ENCODE measurements at places on chromosomes 12 and 14.

DNA sequence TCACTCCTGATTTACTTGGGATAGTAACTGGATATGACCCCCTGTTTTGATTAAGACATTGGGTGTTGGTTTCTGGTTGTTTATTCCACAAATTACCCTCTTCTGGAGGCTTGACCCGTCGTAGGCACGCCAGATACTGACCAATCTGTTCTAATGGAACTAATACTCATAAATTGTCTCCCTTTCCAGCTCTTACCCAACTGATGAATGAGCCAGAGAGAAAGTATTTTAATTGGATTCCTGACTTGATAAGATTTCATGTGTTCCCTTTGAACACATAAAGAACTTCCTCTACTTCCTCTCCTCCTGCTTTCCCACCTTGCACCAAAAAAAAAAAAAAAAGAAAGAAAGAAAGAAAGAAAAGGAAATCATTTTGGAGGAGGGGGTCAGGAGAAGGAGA lies 340.9 kb downstream of the PCNX1 start:
- no peak for DNase-seq

GRCh38 chr14:94887591-94887990 lies 117.7 kb upstream of the GSC start:
- no peak for DNase-seq

DNA sequence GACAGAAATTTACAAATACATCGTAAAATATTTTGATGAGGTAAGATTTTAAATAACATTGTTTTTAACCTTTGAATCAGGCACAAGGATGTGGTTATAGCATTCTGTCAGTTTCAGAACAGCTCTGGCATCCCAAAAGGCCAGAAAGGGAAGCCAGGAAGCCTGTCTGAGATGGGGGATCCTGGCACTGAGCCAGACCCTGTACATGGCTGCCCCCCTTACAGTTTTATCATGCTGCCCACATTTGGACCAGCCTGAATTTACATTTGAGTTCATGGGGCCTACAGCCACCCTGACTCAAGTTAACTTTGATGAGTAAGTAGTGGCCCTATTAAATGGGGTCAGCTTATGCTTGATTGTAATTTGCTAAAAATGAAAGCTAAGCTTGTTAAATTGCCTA lies 155.6 kb downstream of the PLXNC1 start:
- no peak for DNase-seq

DNA sequence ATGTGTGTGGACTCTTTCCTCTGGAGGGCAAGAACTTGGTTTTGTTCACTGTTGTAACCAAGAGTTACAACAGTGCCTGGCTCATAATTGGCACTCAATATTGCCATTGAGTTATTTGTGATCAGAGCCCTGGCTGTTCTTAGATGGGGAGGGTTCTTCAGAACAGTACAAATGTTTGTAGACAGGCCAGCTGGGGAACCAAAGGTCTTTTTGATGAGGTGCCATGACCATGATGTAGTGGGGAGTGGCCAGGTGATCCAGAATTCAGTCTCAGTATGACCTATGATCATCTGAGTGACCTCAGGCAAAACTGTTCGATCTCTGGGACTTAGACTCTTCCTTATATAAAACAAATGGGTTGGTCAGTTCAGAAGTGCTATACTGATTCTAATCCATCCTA lies 3.3 kb upstream of the PRKAB1 start:
- no peak for DNase-seq

- DNase-seq: no peak
These were observed 469 bp upstream of the LRFN5 start for GRCh38 chr14:41606282-41606531.

DNA sequence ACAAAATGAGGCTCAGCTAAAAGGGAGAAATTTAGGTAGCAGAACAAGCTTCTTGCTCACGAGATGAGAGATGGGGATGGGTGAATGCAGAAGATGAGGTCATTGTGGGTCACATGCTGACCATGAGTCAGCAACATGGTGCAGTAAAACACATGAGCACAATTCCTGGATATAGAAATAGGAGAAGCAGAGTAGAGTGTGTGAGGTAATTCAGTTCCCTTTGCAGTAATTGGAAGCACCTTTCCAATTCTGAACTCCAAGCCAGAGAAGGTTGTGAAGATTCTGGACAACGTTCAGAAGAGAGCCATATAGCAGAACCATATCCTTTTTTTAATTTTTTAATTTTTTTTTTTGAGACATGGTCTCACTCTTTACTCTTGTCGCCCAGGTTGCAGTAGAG lies 62.0 kb upstream of the LMNTD1 start:
- no peak for DNase-seq

DNA sequence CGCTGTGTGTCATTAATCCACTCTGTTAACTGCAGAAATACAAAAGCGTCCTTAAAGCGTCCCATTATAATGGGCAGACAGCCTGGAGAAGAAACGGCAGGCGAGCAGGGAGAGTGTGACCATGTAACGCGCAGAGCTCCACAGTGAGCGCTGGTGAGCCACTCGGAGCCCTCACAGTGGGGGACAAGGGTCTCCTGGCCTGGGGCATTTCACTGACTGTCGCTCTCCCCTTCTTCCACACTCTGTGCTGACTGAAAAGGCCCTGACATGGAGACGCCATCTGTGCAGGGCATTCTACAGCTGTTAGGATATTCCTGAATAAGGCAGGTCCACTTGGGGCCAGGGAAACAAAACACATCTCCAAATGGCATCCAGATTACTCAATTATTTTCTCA lies 24.2 kb downstream of the CCDC92 start:
- no peak for DNase-seq

DNA sequence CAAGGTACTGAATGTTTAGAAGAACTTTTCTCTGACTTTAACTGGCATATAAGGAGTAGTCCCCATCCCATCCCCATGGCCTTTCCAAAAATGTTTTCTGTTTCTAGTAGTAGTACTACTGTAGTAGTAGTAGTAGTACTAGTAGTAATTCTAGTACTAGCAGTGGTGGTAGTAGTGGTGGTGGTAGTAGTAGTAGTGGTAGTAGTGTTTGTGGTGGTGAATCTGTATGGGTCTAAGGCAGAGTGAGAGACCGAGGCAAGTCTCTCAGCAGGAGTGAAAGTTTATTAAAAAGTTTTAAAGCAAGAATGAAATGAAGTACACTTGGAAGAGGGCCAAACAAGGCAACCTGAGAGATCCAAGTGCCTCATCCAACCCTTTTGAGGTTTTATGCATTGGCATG lies 58.6 kb downstream of the FOXN4 start:
- no peak for DNase-seq

DNA sequence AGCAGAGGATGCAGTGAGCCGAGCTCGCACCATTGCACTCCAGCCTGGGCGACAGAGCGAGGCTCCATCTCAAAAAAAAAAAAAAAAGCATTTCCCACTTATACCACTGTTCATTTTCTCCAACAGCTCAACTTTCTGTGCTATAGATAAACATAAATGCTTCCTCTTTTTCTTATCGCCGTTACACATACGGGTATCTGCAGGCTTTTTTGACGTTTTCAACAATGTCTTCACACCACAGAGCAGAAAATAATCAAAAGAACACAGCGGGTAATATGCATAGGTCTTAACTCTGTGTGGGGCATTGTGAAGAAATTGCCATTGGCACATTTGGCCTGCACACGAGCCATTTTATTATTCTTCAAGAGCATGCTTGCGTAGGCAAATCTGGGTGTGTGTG lies 86.4 kb downstream of the CAPZA3 start:
- no peak for DNase-seq

GRCh38 chr14:21054123-21054767 lies 3.4 kb upstream of the RNASE8 start:
- DNase-seq: no peak

GRCh38 chr12:10354502-10354901 lies 35.3 kb downstream of the KLRK1 start:
- DNase-seq: no peak

- no peak for DNase-seq
These were observed 486.1 kb upstream of the FOXG1 start for GRCh38 chr14:28280530-28280929.

DNA sequence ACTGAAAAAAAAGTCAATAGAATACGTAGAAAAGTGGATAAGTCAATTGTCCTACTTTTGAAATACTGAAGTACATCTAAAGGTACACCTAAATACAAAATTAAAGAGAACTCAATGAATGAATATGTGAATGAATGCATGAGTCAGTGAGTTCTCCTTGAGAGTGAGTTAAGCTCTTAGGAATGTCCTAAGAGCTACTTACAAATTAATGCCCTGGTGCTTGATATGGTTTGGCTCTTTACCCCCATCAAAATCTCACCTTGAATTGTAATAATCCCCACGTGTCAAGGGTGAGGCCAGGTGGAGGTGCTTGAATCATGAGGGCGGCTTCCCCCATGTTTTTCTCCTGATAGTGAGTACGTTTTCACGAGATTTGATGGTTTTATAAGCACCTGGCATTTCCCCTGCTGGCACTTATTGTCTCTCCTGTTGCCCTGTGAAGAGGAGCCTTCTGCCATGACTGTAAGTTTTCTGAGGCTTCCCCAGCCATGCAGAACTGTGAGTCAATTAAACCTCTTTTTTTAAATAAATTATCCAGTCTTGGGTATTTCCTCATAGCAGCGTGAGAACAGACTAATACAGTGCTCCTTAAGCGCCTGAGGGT lies 192.2 kb upstream of the ARHGAP5 start:
- no peak for DNase-seq

GRCh38 chr12:105085501-105085900 lies 1.2 kb upstream of the ALDH1L2 start:
- no peak for DNase-seq

DNA sequence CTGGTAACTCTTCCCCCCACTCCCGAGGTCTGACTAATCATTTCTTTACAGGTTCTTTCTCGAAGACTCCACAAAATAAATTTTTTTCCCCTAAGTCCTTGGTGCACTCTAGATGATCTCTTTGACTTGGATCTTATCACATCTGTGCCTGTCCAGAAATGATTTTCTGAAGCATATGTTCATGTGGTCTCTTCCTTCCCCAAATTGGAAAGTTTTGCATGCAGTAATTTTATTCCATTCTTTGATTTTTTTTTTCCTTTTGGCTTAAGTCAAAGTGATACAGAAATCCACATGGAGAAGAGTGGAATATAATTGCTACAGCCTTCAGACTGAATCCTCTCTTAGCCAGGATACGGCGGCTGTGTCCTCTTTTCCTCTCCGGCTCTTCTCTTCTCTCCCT lies 213.3 kb downstream of the BMP4 start:
- no peak for DNase-seq

- DNase-seq: no peak
These were observed 639.4 kb upstream of the TBX3 start for GRCh38 chr12:115323223-115323905.

GRCh38 chr14:50739186-50739585 lies 71.1 kb upstream of the SAV1 start:
- DNase-seq: no peak

GRCh38 chr12:77894556-77894955 lies 63.9 kb downstream of the NAV3 start:
- DNase-seq: no peak

DNA sequence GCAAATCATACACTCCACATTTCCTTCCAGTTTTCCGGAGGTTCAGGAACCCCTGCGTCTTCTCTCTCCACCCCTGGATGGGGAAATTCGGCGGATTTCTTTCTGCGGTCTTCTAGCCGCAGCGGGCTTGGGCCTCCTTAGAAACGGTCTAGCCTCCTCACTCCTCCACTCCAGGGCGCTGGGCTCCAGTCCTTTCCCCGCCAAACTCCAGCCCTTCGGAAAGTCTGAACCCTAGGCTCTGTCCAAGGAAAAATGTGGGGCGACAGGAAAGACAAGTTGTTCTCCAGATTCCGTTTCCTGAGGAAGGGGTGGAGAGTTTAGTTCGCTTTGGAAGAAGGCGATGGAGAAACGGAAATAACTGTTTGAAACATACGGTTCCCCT lies 1.4 kb upstream of the HOXC10 start:
- DNase-seq: no peak

DNA sequence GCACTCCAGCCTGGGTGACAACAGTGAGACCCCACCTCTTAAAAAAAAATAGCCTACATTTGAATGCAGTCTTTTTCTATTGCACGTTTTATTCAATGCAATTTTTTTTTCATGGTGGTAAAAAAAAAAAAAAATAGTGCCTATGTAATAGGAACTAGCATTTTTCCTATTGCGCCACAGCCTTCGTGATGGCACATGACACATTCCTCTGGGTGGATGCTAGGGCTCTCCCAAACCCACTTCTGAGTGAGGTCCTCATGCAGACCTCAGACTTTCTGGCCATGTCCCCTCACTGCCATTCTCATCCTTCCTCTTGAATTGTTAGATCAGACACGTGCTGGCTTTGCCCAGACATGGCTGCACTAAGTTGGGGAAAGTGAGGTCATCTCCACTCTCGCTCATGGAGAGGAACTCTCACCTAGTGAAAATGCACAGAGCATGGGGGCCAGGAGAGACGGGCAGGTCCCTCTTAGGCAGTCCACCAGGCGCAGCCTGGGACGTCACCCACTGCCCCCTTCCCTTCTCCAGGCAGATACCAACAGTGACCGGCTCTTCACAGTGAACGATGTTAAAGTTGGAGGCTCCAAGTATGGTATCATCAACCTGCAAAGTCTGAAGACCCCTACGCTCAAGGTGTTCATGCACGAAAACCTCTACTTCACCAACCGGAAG lies 19.2 kb downstream of the DCAF4 start:
- no peak for DNase-seq

DNA sequence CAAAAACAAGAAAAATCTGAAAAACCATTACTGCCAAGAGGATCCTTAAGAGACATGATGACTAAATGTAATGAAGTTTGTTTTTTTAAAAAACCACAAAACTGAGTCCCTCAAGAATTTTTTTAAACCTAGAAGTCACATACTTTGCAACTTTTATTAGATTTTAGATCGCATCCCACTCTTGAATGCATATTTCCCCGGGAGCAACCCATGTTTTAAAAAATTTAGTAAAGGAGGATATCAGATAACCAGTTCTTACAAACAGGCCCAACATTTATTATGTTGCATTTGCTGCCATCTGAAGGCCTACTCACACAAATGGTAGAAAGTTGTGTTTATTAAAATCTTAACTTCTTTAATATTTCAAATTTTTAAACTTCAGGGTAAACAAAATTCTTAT lies 44.3 kb upstream of the CCT2 start:
- no peak for DNase-seq

DNA sequence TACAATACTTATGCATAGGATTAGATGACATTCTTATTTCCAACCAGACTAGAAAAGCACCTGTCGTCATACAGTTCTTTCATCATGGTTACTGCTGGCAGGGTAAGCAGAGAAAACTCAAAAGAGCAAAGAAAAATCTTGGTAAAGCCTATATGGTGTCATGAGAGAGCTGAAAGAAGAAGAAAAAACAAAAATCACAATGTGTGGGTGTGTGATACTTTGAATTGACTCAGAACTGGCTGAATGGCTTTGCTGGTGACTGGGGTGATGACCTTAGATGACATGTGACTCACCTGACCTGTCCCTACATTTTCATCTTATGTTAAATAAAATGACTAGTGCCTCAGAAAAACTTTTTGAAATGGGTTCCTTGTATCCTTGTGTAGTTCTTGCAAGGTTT lies 278.1 kb upstream of the LMO3 start:
- no peak for DNase-seq

- no peak for DNase-seq
These were observed 487.7 kb upstream of the NOVA1 start for GRCh38 chr14:27085500-27085899.

Measured in left ventricle myocardium inferior (tissue), 1 donor.